SK-MEL-5 (cell line): ENCODE measurements at places on chromosomes 4 and X.
A peak's percentile ranks its signal among the peaks of the same experiment; 100 is the strongest.

- DNase-seq = no peak
These were observed 1.7 kb upstream of the ZFP92 start for GRCh38 chrX:153409414-153410101.

- DNase-seq = no peak
These were observed 64.3 kb downstream of the BEX3 start for GRCh38 chrX:103440621-103441020.

DNA sequence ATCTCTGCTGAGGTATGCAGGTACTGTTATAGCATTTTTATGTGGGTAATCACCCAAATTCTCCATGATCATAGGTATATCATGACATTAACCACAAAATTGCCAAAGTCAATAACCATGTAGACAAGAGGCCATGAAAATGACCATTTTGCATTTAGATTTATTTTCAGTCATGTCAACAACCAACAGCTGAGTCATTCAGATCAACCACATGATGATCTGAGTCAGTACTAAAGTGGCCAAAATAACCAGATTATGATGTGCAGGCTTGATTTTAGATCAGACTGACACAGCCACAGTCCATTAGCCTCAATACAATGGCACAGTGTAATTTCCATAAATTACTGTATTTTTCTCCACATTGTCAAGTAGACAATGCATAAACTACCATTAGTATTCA, 240.5 kb downstream of the GRIA3 start:
- no peak for DNase-seq

DNA sequence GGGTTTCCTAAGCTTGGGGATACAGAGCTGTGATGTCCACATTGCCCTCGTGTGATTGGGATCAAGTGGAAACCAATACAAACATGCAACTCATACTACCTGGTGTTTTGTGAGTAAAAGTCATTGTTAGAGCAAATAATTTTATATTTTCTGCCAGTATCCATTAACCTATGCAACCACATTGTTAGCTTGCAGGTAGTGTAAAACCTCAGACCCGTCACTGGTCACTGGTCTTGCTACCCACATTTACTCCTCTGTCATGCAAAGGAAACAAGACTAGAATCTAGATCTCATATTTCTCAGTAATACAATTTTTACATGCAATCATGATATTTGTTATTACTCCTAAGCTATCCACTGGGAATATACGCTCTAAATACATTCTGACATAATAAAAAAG, 324.3 kb upstream of the NDST4 start:
- no peak for DNase-seq

- DNase-seq = no peak
These were observed 11.0 kb downstream of the FAT1 start for GRCh38 chr4:186712690-186713089.

GRCh38 chr4:1060121-1060520, 48.7 kb downstream of the FGFRL1 start:
- DNase-seq = no peak

GRCh38 chrX:101552714-101553113, 2.4 kb downstream of the ARMCX1 start:
- no peak for DNase-seq

- no peak for DNase-seq
These were observed 398.2 kb upstream of the DIPK2B start for GRCh38 chrX:45598861-45599260.

DNA sequence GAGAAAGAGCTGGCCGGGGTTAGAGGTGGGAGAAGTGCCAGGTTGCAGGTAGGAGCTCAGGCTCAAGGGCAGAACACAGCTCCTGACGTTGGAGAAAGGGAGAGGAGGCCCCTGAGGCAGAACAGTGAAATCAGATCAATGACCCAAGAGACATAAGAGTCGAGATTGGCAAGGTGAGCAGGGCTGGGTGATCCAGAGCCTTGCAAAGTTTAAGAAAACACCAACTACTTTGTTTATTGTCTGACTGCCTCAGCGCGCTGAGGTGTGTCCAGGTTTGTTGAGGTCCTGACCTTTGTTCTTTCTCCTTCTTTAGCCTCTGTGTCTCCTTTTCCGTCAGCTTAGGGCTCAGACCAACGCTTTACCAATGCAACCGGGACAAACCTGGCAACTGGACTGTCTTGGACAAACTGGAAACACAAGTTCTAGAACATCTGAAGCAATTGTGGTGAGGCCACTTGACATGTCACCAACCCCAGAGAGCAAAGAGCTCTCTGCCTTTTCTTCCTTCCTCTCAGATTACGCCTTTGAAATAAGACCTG, 28.3 kb downstream of the CHRNA9 start:
- no peak for DNase-seq

DNA sequence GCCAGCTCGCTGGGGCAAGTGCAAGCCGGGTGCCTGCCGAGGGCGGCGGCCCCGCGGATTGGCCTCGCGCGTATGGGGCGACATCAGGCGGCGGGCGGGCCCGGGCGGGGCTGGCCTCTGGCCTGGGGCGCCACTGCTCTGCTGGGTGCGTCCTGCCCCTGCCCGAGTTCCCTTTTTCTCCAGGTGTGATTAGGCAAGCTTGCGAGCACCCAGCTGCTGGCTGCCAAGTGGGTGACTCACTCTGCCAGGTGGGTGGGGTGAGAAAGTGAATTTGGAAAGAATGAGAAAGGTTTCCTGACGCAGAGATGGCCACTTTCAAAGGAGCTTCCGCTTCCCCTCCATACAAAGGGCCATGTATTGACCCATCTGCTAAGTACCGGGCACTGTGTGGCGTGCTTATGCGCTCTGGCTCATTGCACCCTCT, 32.5 kb downstream of the FGFBP1 start:
- no peak for DNase-seq

- no peak for DNase-seq
These were observed 466.1 kb downstream of the ADGRL3 start for GRCh38 chr4:61666244-61666643.

- DNase-seq = no peak
These were observed 43.2 kb downstream of the EXOC1 start for GRCh38 chr4:55896622-55897021.

DNA sequence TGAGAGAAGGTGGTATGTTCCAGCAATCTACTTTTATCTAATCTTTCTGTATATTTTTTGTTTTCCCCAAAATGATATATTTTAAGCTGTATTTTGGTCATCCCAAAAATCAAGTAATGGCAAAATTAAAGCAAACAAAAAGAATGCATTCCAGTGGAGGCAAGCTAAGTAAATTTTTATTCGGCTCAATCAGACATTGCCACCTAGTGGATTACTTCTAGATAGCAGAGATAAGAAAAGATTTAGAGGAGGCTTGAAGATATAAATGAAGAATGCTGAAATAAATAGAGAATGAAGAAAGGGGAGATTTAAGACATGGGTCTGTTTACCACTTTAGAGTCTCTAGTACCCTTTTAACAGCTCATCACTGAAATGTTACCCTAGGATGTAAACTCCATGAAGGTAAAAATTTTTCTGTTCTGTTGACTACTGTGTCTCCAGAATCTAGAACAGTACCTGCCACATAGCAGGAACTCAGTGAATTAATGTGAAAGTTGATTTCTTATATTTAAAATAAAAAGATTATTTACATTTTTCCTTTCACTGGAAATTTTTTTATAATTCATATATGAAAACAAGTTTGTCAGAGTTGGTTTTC, 110.9 kb upstream of the ANK2 start:
- DNase-seq = peak; percentile 71
